Right lung (tissue), 10 donors: ENCODE measurements at places on chromosomes 11 and 22. TPM values are rescaled to one million over a fixed set of nuclear protein-coding genes. Genes with fewer than 3 reads are reported as not detected.

GRCh38 chr11:11450744-11451362 lies 97.8 kb upstream of the CSNK2A3 start:
- no peak for DNase-seq

DNA sequence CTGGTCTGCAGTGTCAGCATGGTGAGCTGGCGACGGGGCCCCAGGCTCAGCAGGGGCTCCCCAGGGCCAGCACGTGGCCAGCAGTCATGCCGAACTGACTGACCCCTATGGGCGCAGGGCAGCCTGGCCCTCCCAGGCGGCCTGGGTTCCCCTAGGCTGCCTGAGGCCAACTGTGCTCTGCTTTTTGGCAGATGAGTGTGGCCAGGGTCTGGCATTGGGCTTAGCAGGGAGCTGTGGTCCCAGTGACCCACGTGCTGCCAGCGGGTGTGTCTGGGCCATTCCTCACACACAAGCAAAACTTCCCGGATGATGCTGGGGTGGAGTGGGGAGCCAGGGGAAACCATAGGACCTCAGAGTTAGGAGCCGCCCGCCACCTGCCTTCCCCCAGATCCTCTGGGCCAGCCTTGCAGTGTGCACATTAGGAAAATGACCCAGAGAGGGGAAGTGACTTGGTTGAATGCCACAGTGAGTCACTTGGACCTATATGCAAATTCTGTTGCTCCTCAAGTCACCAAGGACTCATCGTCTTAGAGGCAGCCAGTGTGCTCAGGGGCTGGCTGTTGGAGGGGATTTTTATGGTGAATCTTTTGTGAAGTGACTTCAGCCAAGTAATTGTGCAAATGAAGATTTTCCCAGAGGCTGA lies 6.5 kb downstream of the ADORA2A start:
- DNase-seq, result no peak

- no peak for DNase-seq
These were observed 209.4 kb upstream of the NCAM1 start for GRCh38 chr11:112751772-112752171.

DNA sequence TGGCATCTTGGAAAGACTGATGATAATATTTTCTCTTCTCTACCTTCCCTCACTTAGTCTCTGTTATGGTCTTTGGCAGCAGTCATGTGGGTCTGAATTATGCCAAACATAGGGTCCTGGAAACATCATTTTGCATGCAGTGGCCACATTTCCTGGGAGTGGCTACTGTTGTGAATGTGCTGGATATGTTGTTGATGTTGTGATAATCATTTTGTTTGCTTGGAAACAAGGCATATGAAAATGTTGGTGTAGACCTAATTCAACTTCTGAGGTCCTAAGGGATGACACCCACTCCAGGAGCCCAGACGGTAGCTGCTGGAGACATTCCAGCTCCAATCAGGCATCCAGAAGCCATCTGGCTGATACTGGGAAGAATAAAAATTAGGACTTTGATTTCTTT lies 109.7 kb downstream of the DCDC1 start:
- no peak for DNase-seq

DNA sequence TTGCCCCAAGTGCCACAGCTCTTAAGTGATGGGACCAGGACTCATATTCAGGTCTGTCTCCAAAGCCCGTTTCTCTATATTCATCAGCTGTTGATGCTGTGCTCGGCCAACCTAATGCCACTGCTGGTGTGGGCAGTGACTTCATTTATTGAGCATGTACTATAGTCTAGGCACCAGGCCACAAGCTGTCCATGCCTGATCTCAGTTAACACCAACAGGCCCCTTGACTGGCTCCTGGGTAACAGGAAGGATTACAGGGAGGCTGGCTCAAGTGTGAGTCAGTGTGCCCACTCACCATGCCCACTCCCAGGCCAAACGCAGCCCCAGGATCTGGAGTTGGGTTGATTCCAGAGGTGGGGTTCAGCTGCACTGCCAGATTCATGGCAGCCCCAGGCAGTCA lies 8.6 kb upstream of the CRYBB2 start:
- DNase-seq, result no peak

GRCh38 chr22:29700900-29701154 lies 19.0 kb upstream of the CABP7 start:
- no peak for DNase-seq

DNA sequence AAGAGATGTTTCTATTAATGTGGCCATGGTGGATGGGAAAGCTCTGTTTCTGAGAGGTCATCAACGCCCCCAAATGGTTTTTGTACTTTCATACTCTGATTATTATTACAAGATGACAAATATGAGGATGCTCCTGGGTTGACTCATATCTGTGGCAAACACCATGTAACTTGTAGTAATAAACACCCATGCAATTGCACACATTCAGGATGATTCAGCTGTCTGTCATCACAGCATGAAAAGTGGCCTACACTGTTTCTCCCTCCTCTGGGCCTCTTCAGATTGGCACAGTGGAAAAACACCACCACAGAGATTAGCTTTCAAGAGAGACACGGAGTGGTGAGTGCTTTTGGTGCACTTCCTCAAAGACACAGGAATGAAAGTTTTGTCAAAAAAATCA lies 85.4 kb downstream of the MTNR1B start:
- DNase-seq, result no peak

DNA sequence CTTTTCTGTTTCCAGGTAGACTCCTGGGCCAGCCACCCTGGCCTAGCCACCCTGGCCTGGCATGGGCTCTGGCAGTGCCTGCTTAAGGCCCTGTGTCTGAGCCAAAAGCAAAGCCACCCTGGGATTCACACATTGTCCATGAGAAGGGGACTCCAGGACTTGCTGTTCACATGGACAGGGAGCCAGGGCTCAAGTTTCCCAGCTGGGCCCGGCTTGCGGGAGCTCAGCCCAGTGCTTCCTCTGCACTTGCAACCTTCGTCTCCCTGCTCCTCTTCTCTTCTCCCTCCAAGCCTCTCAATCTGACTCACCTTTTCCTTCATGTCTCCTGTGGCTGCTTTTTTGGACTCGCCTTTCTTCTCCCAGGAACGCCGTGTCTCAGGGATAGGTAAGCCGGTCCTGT lies 130.3 kb downstream of the MICAL2 start:
- DNase-seq, result no peak

DNA sequence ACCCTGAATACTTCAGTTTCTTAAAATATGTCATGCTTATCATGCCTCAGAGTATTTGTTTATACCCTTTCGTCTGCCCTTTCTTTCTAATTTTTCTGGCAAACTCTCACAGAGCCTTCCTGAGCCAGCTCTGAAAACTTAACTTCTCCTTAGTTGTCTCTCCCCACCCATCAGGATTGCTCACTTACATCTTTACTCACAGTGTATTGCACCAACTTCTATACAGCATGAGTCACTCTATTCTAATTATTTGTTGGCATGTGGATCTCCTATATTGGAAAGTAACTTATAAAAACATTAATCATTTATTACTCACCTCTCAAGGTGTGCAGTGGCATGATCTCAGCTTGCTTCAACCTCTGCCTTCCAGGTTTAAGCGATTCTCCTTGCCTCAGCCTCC lies 114.9 kb downstream of the FANCF start:
- DNase-seq, result no peak

The CELSR1 gene
- polyA plus RNA-seq, result 40.5 TPM

The TTC17 gene
- 124 TPM for polyA plus RNA-seq

The HYOU1 gene
- 62.2 TPM for polyA plus RNA-seq

The NPTXR gene
- polyA plus RNA-seq, result 7.0 TPM

The NEFH gene
- 3.5 TPM for polyA plus RNA-seq

The PRG3 gene
- 0.61 TPM for polyA plus RNA-seq

The TTC28 gene
- polyA plus RNA-seq, result 27.1 TPM

The CRYBB2 gene
- 1.1 TPM for polyA plus RNA-seq

The FXYD6 gene
- 155 TPM for polyA plus RNA-seq

The FAM180B gene
- 0.30 TPM for polyA plus RNA-seq
